Brain pericyte (primary cell): ENCODE measurements at places on chromosomes 16 and 17.

DNA sequence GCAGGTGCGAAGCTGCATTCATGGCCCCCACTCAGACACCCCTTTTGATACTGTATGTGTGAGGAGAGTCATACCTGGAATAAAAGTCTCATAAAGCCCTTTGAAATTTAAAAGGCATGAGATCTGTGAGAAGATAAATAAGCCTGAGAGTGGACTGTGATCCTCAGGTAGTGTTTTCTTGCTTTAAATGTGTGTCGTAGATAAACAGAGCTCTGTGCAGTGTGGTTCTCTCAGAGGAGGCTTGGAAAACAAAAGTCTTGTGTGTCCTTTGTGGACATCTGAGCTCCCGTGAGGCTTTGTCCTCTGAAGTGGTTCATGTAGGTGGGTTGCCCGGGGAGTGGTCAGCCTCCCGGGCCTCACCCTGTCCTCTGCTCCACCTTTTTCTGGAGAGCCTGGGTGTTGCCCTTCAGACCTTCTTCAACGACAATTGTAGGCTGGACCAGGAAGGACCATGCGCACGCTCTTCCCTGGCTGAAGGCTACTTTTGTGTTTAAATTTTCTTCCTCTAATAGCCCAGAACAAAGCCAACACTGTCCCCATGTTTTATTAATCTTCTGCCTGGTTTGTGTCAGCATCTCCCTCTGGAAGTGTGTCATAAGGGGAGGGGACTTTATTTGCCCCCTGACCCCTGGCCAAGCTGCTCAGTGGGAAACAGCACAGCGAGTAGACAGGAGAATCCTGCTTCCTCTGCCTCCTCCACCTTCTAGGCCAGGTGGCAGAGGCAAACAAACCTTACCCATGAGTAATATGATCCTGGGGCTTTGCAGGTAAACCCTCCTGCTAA is 151.2 kb downstream of the MSI2 start:
- DNase-seq, result no peak

GRCh38 chr17:2195729-2196128 is 107.9 kb downstream of the SMG6 start:
- no peak for DNase-seq

- DNase-seq, result no peak
Observed at GRCh38 chr17:62094175-62094574, 29.1 kb upstream of the MED13 start.

- no peak for DNase-seq
Observed at GRCh38 chr17:61362396-61362795, 37.2 kb upstream of the TBX2 start.

DNA sequence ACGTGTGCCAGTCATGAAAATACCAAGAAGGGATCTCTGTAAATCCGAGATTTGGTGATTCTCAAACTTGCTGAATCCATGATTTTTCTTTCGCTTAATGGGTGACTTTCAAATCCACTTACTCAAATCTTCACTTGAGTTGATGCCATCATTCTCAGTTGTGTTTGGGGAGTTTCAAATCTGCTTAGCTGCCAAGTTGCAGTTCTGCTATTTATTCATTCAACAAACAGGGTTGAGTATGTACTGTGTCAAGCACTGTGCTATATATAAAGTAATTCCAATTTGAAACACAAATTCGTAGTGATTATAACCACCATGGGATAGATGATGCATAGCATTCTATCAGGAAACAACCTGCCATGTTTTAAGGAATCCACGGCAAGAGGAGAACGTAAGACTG is 394.3 kb downstream of the CDH13 start:
- DNase-seq, result no peak

- no peak for DNase-seq
Observed at GRCh38 chr16:31874366-31875111, 932 bp downstream of the ZNF267 start.

DNA sequence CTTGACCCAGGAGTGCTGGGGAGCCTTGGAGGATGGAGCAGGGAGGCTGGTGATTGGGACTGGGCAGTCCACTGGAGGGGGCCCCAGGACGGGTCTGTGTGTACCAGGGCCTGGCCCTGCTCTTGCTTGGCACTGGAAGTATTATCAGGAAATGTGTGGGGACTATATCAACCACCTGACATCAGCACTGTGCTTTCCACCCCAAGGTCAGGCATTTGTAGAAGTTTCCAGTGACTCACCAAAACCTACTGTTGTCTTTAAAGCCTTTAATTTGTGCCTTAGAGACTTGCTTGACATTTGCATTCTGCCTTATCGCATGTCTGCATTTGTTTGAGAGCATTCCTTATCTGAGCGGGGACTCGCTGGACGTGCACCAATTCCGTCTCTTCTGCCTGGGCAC is 323.1 kb downstream of the FOXL1 start:
- DNase-seq, result no peak

GRCh38 chr17:6100891-6101500 is 30.8 kb downstream of the WSCD1 start:
- no peak for DNase-seq

- no peak for DNase-seq
Observed at GRCh38 chr17:336110-337021, 16.2 kb downstream of the RPH3AL start.

DNA sequence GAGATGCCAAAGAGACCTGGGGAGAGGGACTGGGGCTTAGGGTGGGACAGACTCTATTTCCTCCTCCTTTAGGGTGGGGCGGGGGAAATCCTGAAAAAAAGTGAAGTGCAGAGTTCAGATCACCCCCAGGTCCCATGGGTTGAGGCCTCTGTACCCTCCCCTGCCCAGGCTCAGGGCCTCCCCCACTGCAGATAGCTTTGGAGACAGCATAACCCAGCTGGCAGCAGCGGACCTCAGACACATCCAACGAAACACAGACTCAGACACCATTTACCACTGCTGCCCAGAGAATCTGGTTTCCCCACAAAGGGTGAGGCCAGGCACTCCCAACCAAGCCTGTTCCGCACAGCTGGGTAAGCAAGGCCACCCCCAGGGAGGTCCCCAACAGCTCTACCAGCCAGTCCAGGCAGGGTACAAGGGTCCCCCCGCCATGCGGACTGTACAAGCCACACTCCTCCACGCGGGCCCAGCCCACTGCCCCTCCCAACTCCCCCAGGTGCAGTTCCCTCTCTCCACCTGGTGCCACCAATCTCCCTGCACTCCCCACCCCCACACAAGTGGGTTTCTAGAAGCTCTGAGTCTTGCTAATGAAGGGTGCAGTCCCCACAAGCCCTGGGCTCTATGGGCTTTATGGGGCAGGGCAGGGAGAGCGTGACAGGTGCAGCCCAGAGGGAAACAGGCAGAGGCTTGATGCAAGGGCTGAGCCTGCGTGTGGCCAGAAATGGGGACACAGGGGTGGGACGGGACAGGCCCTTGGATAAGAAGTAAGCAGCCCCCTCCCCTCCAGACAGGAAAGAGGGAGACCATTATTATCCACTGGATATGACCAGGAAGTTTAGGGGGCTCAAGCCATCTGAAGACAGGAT is 8.9 kb downstream of the RHBDF2 start:
- DNase-seq, result no peak

DNA sequence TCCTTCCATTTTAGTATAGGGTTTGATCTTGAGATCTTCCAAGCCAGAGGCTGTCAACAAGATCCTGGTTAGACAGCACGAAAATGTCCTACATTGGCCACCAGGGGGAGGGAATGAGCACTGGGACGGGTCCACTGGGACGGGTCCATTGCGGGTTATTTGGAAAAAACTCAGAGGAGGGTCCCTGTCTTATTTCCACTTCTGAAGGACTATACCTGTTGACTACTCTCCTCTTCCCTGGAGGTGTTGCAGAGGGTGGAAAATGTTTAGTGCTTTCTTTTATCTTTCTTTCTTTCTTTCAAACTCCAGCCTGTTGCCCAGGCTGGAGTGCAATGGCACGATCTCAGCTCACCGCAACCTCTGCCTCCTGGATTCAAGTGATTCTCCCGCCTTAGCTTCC is 2.5 kb downstream of the TTLL6 start:
- DNase-seq, result no peak

- DNase-seq, result no peak
Observed at GRCh38 chr17:65022137-65022536, 34.4 kb downstream of the GNA13 start.

DNA sequence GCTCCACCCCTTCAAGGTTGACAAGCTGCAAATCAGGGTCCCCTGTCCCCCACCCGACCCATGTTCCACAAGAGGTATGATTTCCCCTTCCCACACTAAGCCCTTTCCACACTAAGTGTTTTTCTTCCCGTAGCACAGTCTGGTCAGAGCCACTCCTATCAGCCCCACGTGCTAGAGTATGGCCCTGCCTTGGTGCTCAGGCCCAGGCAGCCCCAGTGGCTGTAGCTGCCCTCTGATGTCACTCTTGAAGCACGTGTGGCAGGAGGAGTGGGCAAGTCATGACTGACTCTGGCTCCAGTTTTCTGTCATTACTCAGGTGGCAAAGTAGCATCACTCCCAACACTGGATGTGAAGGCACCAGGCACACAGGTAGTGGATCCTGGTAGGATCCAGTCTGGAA is 35.4 kb upstream of the ERN1 start:
- no peak for DNase-seq

DNA sequence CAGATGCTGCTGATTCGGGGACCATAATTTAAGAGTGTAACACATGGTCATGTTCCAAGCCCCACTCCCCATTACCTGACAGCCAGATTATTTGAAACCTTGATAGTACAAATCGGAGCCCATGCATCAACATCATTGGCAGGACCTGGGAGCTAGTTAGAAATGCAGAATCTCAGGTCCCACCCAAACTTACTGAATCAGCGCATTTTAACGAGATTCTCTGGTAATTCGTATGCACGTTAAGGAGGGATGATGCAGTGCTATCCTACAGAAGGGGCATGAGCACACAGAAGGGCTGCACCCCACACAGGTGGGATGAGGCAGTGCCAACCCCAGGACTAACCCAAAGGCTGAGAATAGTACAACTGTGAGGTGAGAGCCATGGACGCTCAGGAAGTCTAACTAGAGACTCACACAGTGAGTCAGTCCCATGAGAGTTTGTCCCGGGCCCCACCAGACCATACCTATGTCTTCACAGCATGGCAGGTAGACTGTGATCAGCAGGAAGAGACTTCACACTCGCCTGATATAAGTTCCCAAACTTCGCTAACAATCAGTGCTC is 64.9 kb downstream of the ZNF18 start:
- no peak for DNase-seq

DNA sequence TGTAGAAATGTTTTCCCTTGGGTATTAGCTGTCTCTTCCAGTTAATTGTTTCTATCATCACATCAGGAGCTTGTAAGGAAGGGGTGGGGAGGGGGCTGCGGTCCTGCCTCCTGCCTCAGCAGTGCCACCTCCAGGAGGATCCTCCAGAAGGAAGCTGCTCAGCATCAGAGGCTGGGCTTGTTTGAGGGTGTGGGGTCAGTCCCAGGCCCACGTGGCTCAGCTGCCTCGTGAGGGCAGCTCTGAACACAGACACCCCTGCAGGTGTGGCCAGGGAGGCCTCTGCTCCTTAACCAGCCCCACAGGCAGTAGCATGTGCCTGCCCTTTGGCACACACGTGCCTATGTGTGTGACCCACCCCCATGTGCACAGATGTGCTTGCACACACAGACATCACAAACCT is 46.3 kb downstream of the MRM1 start:
- no peak for DNase-seq

DNA sequence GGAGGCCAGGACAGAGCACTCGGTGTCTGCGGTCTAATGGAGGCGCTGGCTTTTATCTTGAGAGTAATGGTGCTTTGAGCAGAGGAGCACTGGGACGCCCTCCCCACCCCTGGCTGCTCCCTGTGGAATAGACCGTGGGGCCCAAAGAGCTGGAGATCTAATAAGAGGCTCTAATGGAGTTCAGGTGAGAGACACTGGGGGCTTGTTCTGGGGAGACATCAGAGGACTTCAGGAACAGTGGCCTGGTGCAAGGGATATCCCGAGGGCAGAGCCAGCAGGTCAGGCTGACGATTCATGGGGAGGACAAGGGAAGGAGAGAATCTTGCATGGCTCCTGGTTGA is 9.5 kb upstream of the KRT19 start:
- no peak for DNase-seq

DNA sequence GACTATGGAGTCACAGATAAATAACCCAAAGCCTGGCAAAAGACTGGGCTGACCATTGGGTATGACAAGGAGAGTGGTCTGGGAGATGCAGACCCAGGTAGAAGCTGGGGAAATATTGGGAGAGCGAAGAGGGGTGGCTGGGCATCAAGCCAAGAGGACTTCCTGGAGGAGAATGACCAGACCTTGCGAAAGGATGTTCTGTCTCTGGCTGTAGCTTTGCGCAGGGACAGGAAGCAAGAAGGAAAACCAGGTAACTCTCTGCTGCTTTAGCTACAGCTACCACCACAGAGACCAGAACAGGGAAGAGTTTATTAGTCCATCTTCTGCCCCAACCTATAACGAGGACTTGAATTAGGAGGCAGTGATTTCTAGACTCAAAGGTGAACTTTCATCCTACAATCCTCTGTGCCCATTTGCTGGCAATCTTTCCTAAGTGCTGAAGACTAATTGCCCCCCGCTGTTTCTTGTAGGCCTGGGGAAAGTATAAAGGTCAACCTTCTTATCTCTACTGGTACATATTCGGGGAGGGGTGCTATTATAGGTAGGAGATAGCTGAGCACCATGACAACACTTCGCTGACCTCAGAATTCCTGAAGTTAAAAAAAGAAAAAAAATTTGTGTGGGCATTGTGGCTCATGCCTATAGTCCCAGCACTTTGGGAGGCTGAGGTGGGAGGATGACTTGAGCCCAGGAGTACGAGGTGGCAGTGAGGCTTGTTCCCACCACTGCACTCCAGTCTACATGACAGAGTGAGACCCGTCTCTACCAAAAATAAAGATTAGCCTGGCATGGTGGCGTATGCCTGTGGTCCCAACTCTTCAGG is 19.1 kb upstream of the KIFC3 start:
- no peak for DNase-seq

GRCh38 chr17:79618383-79619067 is 7.7 kb upstream of the RBFOX3 start:
- DNase-seq, result no peak

DNA sequence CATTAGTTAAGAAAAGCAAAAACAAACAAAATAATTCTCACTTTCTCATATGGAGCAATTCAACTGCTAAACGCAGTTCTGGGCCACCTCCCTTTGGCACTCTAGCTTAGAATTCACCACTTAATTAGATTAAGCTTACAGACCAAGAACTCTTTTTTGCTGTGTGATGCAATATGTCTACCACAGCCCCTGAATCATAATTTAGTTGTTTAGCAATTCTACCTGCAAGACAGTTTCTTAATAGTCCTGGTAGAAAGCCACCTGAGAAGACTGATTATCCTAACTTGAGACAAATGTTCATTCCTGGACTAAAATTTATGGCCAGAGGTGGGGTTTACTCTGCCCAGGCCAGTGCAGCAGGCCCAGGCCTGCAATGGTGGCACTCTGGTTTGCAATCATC is 205.9 kb downstream of the HS3ST3A1 start:
- no peak for DNase-seq
